Osteoblast (primary cell): ENCODE measurements at places on chromosomes 7 and 10. TPM values are rescaled to one million over a fixed set of nuclear protein-coding genes. Genes with fewer than 3 reads are reported as not detected.

The OR2A12 gene
- not detected in 2 replicates for total RNA-seq

GRCh38 chr7:65338346-65338745, 35.3 kb upstream of the ZNF92 start:
- DNase-seq, result no peak

DNA sequence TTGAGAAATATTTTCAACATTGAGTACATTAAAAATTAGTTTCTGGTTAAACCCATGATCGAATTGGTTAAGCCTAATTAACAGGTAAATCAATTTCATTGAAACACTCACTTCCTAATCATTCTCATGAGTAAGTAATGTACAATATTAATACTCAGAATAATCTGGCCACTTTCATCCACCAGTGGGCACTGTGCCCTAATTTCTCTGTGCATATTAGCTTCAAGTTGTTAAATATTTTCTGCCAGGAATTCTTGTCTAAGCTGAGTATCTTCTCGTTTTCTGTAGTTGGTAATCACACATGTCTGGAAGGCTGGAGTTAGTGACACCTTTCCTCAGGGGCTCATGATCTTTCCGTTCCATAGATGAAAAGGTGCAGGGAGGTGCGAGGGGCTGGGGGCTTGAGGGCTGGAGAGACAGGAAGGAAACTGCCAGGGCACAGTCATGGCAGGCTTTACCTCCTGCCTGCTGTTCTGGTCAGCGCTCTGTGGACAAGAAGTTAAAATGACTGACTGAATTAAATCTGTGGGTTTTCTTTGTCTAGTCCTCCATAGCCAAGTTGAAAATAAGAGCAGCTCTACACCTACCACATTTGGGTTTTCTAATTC, 71.9 kb downstream of the WIPF3 start:
- peak; percentile 76 for DNase-seq

DNA sequence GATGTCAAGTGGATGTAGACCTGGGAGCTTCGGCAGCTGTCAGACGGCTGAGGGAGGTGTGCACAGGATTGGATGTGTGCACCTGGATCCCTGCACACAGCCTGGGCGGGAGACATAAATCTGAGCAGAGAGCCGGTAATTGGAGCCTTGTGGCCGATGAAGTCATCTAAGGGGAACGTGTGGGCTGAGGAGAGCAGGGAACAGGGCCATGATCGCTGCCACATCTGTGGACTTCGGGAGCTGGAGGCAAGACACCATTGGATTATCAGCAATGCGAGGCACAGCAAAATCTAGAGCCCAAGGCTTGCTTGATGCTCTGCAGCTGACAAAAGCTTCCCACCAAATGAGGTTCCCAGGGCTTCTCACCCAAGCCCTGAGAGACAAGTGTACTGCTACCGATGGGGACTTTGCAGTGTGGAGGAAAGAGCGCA, 147.7 kb downstream of the PTPN20 start:
- peak; percentile 70 for DNase-seq

GRCh38 chr10:43888586-43888985, 239.9 kb upstream of the ZNF32 start:
- DNase-seq, result peak; percentile 42

DNA sequence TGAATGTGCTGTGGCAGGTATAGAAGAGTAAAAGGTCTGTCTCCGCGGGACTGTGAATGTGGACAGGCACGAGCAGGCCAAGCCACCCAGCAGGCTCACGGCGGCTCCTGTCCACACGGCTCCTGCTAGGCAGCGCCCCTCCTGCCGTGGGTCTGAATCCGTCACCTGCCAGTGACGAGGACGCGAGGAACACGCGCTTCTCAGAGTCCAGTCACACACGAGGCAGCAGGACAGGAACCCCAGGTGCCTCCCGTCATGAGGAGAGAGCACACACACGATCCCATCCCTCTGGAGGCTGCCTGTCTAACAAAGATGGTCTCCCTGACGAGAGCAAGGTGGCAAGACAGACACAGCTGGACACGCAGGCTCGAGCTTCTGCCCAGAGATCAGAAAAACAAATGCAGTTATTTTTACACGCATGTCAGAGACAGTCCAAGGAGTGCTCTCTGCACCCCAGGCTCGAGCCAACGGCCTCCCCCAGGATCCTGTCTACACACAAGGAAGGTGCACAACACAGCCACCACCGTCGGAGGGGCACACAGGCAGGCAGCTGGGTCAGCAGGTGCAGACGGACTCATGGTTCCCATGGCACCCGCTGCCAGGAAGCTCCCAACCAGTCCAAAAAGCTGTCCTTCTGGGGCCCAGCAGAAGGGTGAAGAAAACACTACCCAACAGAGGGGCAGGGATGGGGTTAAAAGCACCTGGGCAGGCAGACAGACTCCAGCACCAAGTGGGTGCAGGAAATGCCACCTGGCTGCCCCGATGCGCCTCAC, 103.2 kb downstream of the MAD1L1 start:
- DNase-seq, result no peak

DNA sequence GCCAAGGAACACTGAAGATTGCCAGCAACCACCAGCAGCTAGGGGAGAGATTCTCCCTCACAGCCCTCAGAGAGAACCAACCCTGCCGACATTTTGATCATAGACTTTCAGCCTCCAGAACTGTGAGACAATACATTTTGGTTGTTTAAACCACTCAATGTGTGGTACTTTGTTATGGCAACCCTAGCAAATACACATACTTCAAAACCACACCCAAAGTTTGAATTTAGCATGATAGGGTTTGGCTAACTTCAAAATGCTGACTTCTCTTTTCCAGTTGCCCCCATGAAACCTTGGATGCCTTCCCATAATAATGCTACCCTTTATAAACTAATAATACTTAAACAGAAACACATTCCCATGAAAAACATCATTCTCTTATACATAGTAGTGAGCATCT, 149.8 kb downstream of the DGKI start:
- no peak for DNase-seq

The ANKRD7 gene
- total RNA-seq, result 1.8 and 3.3 TPM in 2 replicates

- no peak for DNase-seq
Observed at GRCh38 chr10:61887772-61888171, 13.7 kb upstream of the ARID5B start.

DNA sequence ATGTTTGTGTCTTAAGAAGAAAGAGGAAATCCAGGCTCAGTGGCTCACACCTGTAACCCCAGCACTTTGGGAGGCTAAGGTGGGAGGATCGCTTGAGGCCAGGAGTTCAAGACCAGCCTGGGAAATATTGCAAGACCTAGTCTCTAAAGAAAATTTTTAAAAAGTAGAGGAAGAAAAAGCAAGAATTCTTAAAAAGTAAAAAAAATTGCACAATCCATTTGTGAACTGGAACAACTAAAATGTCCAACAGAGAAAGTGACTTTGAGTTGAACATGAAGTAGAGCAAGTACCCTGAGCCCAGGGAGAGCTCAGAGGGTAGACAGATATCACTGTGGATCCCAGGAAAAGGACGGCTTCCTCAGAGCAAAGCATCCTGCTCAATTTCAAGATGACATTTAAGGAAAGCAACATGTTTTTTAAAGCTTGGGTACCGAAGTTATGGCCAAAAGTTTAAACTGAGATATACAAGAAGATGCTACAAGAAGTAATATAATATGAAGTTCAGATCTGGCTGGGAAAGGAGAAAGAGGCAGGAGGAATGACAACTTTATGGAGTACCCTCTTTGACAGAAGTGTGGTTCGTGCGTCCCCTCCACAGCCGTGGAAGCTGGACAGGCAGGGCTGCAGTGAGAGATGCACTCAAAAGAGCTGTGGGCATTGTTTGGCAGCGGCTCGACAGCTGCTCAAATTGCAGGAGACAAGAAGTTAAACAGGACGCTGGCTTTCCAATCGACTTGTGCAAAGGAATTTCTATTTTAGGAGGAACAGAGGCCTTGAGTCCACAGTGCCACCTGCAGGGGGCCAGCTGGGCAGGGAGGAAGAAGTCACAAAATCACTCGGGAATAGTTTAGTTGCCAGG, 201.3 kb downstream of the JCAD start:
- DNase-seq, result no peak

GRCh38 chr7:145168427-145168826, 332.6 kb upstream of the TPK1 start:
- DNase-seq, result no peak

- DNase-seq, result no peak
Observed at GRCh38 chr7:17070231-17070708, 188.5 kb upstream of the AGR3 start.

The EPO gene
- total RNA-seq, result not detected in 2 replicates

The CPA4 gene
- total RNA-seq, result 18.6 and 28.2 TPM in 2 replicates

- no peak for DNase-seq
Observed at GRCh38 chr7:108086546-108086945, 43.6 kb downstream of the LAMB4 start.

The ZEB1 gene
- 53.6 and 56.1 TPM in 2 replicates for total RNA-seq

DNA sequence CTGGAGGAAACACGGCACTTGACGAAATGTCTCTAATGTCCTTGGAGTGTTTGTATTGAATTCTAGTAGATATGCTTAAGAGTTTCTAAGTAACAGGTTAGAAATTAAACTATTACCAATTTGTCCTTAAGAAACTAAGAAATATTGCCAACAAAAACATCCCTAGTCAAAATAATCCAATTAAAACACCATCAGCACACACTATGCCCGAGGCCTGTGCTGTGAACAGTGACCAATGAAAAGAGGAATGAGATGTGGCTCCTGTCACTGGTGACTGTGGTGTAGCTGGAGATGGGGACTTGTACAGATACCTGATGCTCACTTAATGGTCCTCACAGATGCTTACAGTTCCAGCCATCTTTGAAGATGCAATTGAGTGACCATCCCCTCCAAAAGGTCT, 651.1 kb downstream of the SORCS3 start:
- no peak for DNase-seq

The EN2 gene
- total RNA-seq, result under 0.01 TPM in 1 of 2 replicates, not detected in the other

The HTR7 gene
- total RNA-seq, result 9.8 and 12.4 TPM in 2 replicates

- DNase-seq, result peak; percentile 74
Observed at GRCh38 chr10:60732807-60733516, 45.3 kb upstream of the CDK1 start.

The PLAU gene
- total RNA-seq, result 27.9 and 40.7 TPM in 2 replicates

The TRPV6 gene
- not detected in 2 replicates for total RNA-seq

DNA sequence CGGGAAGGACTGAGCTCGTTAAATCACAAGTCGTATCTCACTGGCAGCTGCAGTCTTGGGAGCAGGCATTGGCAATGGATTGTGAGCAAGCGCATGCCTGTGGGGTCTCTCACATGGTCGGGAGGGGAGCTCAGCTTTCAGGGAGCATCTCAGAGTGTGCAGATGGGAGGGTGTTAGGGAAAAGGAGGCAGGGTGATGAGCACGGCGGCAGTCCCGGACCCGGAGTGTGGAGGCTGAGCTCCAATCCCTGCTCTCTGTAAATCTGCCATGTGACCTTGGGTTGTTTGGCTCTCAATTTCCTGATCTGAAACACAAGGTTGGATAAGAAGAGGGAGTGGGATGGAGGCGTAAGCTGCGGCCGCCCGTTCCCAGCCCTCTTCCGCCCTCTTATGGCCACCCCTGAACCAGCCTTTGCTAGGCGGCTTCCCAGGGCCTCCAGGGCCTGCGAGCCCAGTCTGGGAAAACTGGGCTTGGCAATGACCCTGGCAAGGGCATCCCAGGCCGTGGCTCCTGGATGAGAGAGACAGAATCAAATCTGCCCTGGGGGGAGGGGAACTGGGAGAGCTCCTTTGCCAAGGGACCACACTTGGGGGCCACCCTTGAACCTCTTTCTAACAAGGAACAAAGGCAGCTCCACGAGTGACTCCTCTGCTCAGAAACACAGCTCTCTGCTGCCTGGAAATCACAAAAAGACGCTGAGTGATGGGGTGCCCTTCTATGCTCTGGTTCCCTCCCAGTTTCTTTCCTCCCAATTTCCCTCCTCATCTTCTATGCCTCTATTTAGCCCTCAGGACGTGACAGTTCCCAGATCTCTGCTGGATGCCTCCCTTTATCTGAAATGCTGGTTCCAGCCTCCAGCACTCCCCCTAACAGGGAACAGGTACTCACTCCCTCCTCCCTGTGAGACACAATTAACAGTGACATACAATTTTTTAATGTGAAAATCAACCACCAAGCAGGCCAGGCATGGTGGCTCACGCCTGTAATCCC, 41.7 kb upstream of the LOXL4 start:
- peak; percentile 94 for DNase-seq

The ZNF503 gene
- total RNA-seq, result 18.5 and 19.4 TPM in 2 replicates

- DNase-seq, result peak; percentile 53
Observed at GRCh38 chr7:54802841-54803240, 43.8 kb upstream of the SEC61G start.

DNA sequence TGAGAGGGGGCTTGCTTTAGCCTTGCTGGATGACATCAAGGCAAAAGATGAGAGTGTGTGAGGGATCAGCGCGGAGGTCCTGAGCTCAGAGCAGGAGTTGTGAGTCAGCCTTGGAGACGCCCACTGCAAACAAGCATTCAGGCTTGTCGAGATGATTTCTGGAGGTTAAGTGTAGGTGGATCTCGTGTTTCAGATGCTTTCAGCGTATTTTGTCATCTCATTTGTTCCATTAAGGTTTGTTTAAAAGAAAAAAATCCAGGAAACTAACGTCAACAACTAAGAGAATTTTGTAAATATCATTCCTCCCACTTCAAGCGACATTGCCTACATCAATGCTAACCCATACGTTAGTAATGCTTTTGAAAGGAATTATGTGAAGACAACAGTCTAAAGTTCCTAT, 715.4 kb upstream of the NRP1 start:
- peak; percentile 86 for DNase-seq

The ANTXRL gene
- total RNA-seq, result not detected in 2 replicates

DNA sequence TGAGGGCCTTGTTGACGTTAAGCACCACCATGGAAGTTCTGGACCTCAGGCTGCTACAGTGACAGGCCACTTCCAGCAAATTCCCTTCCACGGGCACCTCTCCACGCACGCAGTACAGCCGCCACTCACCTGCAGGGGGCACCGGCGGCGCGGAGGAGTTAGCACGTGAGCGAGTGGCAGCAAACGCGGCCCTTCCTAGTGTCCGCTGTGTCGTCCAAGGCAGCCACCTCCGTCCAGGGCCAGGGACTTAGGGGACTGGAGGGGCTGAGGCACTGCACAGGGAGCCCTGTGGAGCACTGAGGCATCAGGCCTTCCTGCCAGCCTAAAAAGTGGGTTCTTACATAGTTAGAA, 164.4 kb downstream of the SVIL start:
- no peak for DNase-seq

DNA sequence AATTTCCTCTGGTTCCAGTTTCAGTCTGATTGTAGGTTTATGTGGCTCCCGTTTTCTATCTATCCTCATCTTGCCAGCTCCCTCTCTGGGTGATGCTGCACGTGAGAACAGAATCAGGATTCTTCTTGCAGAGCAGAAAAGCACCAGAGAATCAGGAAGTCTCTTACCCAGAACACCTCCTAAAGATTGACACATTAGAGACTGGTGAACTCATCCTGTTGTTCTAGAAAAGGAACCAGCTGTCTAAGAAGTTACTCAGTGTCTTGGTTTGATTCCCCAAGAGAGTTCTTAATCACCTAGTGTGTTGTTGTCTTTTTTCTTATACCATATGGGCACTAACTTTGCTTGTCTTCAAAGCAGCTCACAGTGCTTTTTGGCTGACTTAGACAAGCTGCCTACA, 152.4 kb downstream of the DGKI start:
- DNase-seq, result no peak

- DNase-seq, result no peak
Observed at GRCh38 chr10:110502072-110502845, 4.6 kb downstream of the DUSP5 start.

GRCh38 chr7:149732111-149732561, 41.3 kb downstream of the ZNF467 start:
- no peak for DNase-seq

The LEP gene
- total RNA-seq, result under 0.01 and 0.36 TPM in 2 replicates
